ENCODE measurements at places on chromosomes 1 and 21. TPM values are rescaled to one million over a fixed set of nuclear protein-coding genes. Genes with fewer than 3 reads are reported as not detected.

DNA sequence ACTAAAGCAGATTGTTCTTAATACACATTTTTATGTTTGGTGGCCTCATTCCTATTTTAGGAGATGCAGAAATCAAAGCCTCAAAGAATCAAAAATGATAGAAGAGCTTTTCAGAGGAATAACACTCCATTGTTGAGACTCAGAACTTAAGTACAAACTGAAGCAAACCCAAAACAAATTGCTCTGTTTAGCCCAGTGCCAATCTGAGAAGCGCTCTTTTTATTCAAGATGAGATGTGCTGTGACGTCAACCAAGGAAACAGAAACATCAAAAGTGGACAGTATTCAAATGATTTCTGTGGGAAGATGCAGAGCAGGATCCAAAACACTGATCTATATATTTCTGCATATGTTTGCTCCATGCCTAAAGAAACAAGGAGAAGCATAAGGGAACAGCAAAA lies 18.0 kb downstream of the COLGALT2 start:
- no peak for DNase-seq

DNA sequence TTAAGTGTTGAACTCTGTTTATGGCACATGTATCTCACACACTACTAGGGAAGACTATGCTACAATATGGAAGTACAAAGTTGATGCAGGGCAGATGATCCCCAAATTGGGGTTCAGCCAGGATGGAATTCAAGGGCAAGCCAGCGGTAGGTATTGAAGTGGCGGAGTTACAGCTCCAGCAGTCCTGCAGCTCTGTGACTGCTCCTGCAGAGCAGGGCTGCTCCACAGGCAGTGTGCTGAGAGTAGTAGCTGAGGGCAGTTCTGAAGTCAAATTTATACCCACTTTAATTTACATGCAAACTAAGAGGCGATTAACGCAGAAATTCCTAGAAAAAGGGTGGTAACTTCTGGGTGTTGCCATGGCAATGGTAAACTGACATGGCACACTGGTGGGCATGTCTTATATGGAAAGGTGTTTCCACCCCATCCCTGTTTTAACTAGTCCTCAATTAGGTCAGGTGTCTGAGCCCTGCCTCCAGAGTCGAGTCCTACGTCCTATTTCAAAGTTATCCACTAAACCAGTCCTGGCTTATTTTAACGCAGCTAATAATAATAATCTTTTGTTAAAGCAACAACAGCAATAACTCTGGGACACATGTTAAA lies 20.6 kb upstream of the CENPF start:
- DNase-seq = no peak

- DNase-seq = peak; percentile 64
These were observed 24.6 kb downstream of the ARHGEF19 start for GRCh38 chr1:16187748-16188401.

DNA sequence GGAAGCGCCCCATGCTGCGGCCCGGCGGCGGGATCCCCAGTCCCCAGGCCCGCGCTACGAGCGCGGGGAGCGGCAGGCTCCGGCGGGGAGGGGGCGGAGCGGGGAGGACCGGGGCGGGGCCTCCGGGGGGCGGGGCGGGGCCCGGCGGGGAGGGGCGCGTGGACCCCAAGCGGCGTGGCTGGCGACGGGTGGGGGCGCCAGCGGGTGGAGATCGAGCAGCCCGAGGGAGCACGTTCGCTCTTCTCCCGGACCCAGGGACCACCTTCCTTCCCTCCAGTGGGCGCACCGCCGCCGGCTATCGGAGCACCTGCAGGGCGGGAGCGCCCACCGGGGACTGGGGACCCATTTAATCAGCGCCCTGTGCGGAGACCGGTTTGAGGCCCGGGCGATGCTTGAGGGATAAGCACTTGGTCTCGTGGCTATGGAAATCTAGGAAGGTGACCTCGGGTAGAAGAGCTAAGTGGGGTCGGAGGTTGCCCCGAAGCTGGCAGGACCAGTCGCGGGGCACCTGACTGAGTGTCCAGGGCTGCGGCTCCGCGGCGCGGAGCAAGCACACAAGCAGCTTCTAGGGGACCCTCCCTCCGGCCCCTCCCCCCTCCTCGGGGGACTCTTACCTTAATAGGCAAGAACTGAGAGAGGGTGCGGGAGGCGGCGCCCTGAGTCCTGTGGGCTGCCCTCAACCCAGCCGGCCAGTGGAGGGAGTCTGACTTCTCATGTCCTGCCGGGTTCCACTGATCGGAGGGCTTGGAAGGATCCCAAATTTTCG lies at the start of gene TSPAN2:
TSS of gene TSPAN2 (minus strand) at position 84 of the 766 bp plus-strand sequence. CDS start at position 13, 71 bp downstream.
- DNase-seq = peak; percentile 20

DNA sequence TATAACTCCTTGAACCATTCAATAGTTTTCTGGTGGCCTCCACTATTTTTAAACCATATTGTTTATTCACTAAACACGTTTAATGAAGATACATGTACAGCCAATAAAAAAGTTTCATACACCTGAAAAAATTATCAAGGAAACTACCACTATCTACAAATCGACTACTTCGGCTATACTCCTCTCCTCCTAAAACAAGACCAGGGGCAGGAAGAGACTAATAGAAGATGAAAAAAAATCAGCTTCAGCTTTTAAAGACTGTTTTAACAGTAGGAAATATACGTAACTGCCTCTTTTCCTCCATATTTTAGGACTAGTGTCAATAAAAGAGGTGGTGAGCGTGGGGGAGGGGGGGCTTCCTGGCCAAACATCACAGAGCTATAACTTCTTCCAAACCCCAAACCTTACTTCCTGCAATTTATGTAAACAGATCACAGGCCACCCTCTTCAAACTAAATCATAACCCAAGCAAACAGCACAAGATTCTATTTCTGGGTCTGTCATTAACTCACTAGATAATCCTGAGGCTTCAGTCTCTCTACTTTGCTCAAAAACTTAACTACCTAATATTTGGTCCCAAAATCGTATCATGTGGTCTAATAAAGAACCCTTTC lies 15.1 kb downstream of the FOXJ3 start:
- no peak for DNase-seq

- DNase-seq = no peak
These were observed 70.8 kb upstream of the CASZ1 start for GRCh38 chr1:10867138-10867721.

The OR10J1 gene
- total RNA-seq = not detected

The ORC1 gene
- total RNA-seq = 2.1 TPM

The NGF gene
- total RNA-seq = 12.9 TPM

The TTC24 gene
- not detected for total RNA-seq
